ENCODE measurements at places on chromosomes 16 and 17.

GRCh38 chr16:17235147-17235815, 235.5 kb downstream of the XYLT1 start:
- no peaks in the 10 kb centered on the region for H3K36me3 ChIP-seq
- H3K4me3 ChIP-seq = no peak overlapping the region
- no peaks in the 10 kb centered on the region for H3K27me3 ChIP-seq
- no peak overlapping the region for H3K27ac ChIP-seq
- H3K4me1 ChIP-seq = no peaks in the 10 kb centered on the region
- DNase-seq = no peak

GRCh38 chr17:39011907-39012468, 44.8 kb upstream of the FBXO47 start:
- H3K4me1 ChIP-seq = no peaks in the 10 kb centered on the region
- DNase-seq = no peak
- H3K27ac ChIP-seq = no peak overlapping the region

DNA sequence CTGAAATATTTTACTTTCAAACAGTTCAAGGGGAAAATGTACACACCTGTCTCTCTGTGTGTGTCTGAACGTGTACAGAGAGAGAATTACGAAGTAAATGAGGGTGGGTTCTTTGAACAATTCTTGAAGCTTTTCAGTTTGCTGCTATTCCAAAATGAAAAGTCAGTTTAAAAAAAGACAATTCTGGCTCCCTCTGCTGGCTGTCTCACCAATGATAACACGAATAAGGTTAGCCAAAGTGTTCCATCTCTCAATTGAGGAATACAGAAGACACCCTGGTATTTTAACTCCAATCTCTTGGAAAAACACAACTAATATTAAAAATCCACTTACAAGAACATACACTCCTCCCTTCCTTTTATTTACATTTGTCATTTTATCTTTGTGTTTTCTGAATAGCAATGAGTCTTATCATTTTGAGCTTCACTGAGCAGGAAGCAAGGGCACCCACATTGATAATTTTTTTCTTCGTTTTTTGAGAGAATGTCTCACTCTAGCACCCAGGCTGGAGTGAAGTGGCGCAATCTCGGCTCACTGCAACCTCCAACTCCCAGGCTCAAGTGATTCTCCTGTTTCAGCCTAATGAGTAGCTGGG, 20.5 kb downstream of the EFTUD2 start:
- H3K4me3 ChIP-seq = no peak overlapping the region
- H3K27me3 ChIP-seq = no peaks in the 10 kb centered on the region
- H3K4me1 ChIP-seq = no peaks in the 10 kb centered on the region
- no peak overlapping the region for H3K27ac ChIP-seq

GRCh38 chr16:70018254-70018653, 67.1 kb downstream of the CLEC18A start:
- H3K4me1 ChIP-seq = no peaks in the 10 kb centered on the region
- no peaks in the 10 kb centered on the region for H3K27me3 ChIP-seq
- DNase-seq = no peak

GRCh38 chr16:85909932-85910853, 11.2 kb downstream of the IRF8 start:
- no peaks in the 10 kb centered on the region for H3K36me3 ChIP-seq
- DNase-seq = peak; percentile 16
- no peaks in the 10 kb centered on the region for H3K4me1 ChIP-seq
- H3K4me3 ChIP-seq = no peak overlapping the region

DNA sequence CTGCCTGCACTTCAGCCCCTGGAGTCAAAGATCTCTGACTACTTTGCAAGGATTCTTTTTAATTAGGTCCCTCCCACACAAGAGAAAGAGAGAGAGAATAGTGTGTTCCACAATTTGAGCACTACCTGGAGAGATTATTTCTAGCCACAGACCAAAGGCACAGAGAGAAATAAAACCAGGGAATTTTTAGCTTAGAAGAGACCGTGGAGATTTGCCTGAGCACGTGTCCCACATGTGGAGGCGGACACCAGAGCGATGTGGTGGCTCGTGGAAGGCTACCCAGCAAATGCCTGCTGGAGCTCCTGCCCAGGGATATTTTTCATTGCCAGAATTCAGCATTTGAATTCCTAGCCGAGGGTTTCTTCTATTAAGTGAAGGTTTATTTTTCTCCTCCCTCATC, 50.6 kb downstream of the MGAT5B start:
- DNase-seq = no peak
- no peaks in the 10 kb centered on the region for H3K36me3 ChIP-seq
- no peak overlapping the region for H3K27ac ChIP-seq
- H3K4me3 ChIP-seq = no peak overlapping the region

GRCh38 chr16:55001931-55002330, 71.3 kb downstream of the IRX5 start:
- no peaks in the 10 kb centered on the region for H3K4me1 ChIP-seq
- no peak for DNase-seq
- no peaks in the 10 kb centered on the region for H3K27me3 ChIP-seq
- no peaks in the 10 kb centered on the region for H3K36me3 ChIP-seq
- no peak overlapping the region for H3K27ac ChIP-seq

DNA sequence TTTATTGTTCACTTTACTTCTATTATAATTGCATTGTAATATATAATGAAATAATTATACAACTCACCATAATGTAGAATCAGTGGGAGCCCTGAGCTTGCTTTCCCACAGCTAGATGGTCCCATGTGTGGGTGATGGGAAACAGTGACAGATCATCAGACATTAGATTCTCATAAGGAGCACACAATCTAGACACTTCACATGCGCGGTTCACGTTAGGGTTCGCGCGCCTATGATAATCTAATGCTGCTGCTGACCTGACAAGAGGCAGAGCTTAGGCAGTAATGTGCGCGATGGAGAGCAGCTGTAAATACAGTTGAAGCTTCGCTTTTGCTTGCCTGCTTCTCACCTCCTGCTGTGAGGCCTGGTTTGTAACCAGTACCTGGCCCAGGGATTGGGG, 40.2 kb downstream of the BCAS3 start:
- DNase-seq = no peak
- no peaks in the 10 kb centered on the region for H3K36me3 ChIP-seq
- no peak overlapping the region for H3K4me3 ChIP-seq
- no peaks in the 10 kb centered on the region for H3K27me3 ChIP-seq
- no peaks in the 10 kb centered on the region for H3K4me1 ChIP-seq

DNA sequence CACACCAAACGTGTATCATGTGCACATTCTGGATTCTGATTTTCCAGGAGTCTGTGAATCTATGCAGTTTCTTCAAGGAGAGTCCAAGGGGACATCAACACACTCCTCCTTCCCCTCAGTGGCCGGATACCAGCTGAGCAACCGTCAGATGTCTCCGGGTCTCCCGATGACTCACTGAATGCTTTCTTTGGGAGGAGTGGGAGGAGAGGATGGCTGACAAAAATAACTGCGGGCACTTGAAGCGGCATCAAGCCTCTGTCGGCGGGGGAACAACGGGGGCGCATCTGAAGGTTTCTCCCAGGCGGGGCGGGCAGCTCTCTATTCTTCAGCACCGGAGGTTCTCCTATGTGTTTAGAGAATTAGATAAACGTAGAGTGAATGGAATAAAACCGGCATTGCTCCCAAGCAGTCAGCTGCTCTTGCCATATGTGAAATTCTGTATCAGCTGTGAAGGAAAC, 24.6 kb upstream of the LRRC75A start:
- H3K27ac ChIP-seq = no peak overlapping the region
- peak overlapping the region; percentile 21 for H3K4me3 ChIP-seq
- no peaks in the 10 kb centered on the region for H3K36me3 ChIP-seq

DNA sequence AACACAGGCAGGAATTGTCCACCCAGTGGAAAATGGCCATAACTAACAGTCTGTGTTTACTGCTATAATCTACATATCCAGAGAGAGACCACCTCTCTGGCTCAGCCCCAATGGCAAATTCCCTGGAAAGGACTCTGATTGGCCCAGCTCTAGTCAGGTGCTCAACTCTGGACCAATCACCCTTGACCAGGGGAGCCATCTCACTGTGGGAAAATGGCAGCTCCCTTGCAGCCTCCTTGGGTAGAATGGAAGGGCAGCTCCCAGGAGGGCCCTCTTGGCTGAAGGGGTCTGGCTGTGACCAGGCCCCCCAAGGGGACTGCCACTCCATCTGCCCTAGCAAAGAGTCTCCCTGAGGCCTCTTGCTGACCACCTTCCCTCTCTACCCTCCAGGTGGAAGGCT, 3.1 kb downstream of the ALOX15B start:
- H3K4me3 ChIP-seq = no peak overlapping the region
- H3K27me3 ChIP-seq = no peaks in the 10 kb centered on the region
- no peak overlapping the region for H3K27ac ChIP-seq
- H3K4me1 ChIP-seq = no peaks in the 10 kb centered on the region
- DNase-seq = peak; percentile 55

DNA sequence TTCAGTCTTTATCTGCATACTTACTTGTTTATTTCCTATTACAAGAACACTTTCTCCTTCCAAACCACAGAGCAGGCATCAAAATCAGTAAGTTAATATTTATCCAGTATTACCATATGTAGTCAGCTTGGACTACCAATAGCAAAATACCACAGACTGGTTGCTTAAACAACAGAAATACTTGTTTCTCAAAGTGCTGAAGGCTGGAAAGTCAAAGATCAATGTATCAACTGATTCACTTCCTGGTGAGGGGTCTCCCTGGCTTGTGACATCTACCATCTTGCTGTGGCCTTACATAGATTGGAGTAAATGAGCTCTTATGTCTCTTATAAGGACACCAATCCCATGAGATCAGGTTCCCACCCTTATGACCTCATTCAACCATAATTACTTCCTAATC, 2.6 kb downstream of the STXBP4 start:
- no peak for DNase-seq
- no peaks in the 10 kb centered on the region for H3K36me3 ChIP-seq
- no peak overlapping the region for H3K4me3 ChIP-seq
- no peaks in the 10 kb centered on the region for H3K27me3 ChIP-seq

DNA sequence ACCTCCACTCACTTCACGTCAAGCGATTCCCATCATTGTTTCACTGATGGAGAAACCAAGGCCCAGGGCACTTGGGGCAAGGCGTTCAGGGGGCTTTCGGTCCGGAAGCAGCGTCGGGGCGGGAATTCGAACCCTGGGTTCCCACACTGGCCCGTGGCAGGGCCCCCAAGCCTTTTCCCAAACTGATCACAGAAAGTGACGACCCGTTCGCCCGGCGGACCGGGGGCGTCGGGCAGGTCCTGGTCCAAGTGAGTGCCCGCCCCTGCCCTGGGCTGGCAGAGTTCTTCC, 856 bp upstream of the MON1B start:
- H3K4me3 ChIP-seq = peak overlapping the region; percentile 95
- no peak for DNase-seq
- H3K4me1 ChIP-seq = peaks cover 21% of the 10 kb centered on the region
- H3K27ac ChIP-seq = peak overlapping the region; percentile 98
- H3K27me3 ChIP-seq = no peaks in the 10 kb centered on the region
- peaks cover 12% of the 10 kb centered on the region for H3K36me3 ChIP-seq

DNA sequence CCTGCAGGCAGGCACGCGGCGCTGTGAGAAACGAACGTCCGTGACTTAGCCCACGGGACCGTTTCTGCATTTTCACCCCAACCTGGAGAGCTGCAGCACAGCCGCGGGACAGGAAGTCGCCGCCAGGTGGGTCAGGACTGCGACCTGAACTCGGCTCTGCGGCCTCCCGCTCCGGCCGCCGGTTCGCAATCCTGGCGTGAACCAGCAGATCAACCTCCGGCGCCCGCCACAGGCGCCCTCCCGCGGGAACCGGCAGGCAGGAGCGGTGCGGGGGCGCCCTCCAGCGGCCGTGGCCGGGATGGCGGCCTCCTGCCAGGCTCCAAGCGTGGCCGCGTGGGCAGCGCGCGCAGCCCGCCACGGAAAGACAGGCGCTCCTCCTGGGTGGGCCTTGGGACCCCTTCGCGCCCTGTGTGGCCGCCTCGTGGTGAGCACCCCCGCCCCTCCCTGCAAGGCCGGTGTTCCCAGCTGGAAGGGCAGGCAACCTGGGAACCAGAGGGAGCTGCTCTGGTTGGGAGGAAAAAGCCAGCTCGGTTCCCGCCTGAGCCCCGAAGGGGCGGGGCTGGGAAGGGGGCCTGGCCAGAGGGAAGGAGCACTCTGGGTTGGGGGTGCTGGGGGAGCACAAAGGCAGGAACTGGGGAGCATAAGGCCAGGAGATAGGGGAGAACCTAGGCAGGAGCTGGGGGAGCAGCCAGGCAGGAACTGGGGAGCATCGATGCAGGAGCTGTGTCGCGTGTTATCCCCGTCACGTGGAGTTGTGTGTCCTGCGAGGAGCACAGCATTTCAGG, 28.2 kb downstream of the ACTG1 start:
- DNase-seq = peak; percentile 91
- peaks cover 11% of the 10 kb centered on the region for H3K27me3 ChIP-seq
- H3K36me3 ChIP-seq = no peaks in the 10 kb centered on the region
- peak overlapping the region; percentile 40 for H3K4me3 ChIP-seq
- peaks cover 59% of the 10 kb centered on the region for H3K4me1 ChIP-seq

DNA sequence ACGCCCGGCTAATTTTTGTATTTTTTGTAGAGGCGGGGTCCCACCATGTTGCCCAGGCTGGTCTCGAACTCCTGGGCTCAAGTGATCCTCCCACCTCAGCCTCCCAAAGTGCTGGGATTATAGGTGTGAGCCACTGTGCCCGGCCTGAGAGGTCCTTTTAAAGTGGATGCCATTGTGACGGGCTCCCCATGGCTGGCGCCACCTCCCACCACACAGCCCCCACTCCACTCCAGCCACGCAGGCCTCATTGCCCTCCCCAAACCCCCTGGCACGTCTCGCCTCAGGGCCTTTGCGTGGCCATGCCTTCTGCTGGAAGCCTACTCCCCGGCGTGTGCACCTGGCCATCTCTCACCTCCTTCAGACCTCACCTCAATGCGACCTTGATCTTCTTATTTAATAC, 11.9 kb upstream of the KDM6B start:
- no peak for DNase-seq
- H3K27me3 ChIP-seq = no peaks in the 10 kb centered on the region
- no peaks in the 10 kb centered on the region for H3K36me3 ChIP-seq
- no peak overlapping the region for H3K27ac ChIP-seq

DNA sequence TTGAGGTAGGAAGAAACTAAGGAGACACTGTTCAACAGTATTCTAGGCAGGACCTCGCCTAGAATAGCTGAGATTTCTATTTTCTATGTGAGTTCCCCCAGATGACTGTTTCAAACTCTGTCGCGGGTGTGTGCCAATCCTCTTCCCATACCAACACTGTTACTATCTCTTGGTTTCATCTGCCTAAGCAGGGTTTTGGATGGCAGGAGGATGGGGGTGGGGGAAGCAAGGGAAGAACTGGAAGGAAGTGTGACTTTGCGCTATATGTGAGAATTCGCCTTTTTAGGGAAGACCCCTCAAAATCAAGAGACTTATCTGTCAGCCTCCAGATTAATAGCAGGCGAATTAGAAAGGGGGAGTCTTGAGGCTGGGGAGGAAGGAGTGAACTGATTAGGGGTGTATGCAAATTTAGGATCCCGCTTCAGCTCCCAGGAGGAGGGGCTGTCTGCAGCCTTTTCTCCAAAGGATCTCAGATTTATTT, 521 bp upstream of the G6PC3 start:
- no peak for DNase-seq
- H3K27ac ChIP-seq = peak overlapping the region; percentile 79
- H3K27me3 ChIP-seq = no peaks in the 10 kb centered on the region
- peaks cover 49% of the 10 kb centered on the region for H3K4me1 ChIP-seq
- H3K4me3 ChIP-seq = peak overlapping the region; percentile 58
- H3K36me3 ChIP-seq = peaks cover 9% of the 10 kb centered on the region
